Astrocyte (in vitro differentiated cells and primary cell): ENCODE measurements at places on chromosomes 1 and 21.

DNA sequence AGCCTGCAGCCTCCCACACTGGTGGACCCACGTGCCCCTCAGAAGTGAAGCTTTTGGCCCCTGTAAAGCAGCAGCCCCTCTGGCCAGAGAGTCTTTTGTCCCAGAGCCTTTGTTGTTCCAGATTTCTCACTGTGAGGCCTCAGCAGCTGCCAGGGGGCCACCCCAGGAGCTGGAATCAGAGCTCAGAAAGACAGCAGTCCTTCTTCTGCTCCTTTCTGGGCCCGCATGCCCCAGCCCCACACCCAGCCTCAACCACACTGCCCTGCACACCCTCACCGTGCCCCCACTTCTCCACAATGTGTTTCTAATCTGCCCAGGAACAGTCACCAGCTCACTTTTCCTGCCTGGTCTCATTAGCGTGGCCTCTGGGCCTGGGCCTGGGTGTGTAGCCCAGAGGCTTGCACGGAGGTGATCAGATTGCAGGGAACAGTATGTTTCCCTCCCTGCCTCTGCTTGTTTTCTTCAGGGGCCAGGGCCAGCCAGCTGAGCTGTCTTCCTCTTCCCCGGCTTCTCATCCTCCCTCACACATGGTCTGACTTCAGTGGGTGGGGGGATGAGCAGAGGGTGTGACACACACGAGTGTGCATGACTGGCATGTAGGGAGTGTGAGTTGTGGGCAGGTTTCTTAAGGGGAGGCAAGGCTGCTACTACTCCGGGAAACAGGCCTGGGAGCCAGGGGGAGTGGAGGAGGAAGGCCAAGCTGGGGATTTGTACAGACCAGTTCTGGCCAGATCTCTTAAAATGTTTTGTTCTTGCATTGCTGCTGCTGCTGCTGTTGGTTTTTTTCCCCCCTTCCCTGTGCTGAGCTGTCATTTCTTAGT, 82.5 kb upstream of the ZNF648 start:
- peak; percentile 62 for DNase-seq

- peak; percentile 82 for DNase-seq
Measured at GRCh38 chr1:115496904-115497527, 144.8 kb upstream of the VANGL1 start.

DNA sequence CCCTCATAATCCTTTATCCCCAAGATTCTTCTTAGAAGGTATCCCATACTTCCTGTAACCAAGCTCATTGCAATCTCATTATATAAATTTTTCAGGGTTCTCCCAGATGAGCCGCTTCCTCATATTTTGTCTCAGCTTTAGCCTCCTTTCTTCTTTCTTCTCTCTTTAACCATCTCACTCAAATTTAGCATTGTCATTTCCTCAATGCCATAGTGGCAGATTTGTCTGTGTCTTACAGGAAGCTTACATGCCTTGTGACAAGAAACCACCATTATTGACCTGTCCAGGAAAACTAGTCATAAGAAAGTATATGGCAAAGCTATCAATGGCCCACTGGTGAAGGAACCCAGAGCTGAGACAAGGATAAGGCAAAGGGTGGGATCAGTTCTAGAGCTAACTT, 6.0 kb upstream of the FCRL2 start:
- DNase-seq, result no peak

GRCh38 chr21:17391811-17392340, 121.0 kb upstream of the CXADR start:
- DNase-seq, result no peak

DNA sequence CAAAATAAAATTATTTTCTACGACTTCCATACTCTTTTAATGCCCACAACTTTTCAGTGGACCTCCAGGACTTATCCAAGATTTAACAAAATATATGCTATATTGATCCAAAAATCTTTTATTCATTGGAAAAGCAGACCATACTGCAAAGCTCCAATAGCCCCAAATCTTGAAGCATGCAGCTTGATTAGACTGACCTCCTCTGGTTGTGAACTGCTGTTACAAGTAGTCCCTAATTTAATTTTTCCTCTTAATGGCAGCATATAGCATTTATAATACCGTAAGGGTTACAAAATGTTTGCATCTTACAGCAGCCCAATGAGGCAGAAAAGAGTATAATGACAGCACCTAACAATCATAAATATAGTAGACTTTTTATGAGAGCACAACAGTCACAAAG, 49.8 kb downstream of the TPR start:
- no peak for DNase-seq

DNA sequence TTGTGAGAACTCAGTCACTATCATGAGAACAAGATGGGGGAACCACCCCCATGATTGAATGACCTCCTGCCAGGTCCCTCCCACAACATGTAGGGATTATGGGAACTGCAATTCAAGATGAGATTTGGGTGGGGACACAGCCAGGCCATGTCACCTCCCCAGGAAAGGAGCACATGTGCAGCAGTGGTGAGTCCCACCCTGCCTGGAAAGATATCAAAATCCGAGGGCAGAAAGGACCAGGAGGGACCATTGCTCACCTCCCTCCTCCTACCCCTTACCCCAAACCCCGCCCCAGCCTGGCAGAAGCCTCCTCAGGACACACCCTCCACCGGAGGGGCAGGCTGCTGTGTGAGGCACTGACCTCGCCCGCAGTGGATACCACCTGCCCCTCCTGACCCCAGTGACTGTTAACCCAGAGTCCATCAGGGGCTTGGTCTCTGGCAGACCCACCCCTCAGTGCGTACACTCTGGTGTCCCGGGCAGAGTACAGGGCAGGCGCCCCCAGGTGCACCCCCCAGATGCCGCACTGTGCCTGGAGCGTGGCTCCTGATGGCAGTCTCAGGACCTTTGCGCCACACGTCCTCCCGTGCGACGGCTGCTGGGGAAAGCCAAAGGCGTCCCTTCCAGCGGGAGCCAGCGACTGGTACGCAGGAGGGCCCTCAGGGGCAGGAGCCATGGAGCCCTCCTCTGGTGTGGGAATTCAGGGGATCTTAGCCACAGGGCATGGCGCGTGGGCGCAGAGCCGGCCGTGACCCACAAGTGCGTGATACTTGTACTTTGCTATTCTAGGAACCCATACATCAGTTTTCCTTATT, 20.9 kb downstream of the PDXK start:
- DNase-seq, result no peak

GRCh38 chr21:43367296-43367695, 59.6 kb downstream of the SIK1 start:
- DNase-seq, result no peak

GRCh38 chr1:213123536-213123935, 72.5 kb downstream of the RPS6KC1 start:
- DNase-seq, result peak; percentile 77

- no peak for DNase-seq
Measured at GRCh38 chr1:78383923-78384322, 106.9 kb upstream of the PTGFR start.

DNA sequence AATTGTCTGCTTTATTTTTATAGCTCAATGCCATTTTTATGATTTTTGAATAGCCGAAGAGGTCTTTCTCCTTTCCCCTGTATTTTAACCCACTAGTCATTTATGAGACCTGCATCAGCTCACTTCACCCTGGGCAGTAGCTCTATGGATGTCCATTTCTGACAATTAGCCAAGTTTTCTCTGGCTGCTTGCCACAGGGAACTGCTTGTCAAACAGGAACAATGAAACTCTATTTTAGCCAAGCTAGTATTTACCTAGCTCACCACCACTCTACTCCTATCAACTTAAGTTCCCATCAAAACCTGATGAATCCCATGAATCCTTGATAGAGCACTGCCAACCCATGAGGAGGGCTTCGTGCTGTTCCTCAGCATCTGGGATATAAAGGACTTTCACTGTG, 406.7 kb downstream of the RWDD3 start:
- no peak for DNase-seq

DNA sequence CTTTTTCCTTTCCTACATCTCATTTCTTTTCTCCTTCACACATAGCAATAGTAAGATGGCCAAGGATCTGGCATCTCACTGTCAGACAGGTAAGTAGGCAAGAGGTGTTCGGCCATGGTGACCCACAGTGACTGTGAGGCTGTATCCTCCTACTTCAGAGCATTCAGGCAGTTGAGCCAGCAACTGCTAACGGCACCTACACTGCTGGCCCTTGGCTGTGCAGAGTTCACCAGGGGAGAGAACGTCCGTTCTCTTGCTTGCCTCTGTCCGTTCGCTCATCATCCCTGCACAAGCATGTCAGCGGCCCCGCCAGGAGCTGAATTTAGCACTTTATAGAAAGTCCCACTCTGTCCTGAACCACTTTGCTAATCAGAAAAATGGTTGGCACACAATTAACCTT, 113.6 kb downstream of the GREM2 start:
- no peak for DNase-seq

- no peak for DNase-seq
Measured at GRCh38 chr1:24959623-24959975, 29.5 kb upstream of the RUNX3 start.

- DNase-seq, result no peak
Measured at GRCh38 chr1:26259005-26259404, 20.9 kb upstream of the SH3BGRL3 start.

DNA sequence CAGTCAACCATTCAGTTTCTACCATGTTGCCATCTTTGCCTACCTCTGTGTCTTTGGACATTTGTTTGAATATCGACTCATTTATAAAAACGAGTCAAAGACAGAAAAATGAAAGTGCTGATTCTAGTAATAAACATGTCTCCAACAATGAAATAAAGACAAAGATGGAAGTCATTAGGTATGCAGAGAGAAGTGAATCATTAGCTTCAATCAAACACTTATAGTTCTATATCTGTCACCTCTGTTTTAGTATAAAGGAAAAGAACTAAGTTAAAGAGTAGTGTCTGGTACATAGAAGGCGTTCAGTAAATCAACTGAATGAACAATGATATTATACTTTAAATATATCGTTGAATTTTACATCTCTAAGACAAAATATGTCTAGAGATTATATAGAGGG, 1.7 kb upstream of the TSPAN2 start:
- no peak for DNase-seq

DNA sequence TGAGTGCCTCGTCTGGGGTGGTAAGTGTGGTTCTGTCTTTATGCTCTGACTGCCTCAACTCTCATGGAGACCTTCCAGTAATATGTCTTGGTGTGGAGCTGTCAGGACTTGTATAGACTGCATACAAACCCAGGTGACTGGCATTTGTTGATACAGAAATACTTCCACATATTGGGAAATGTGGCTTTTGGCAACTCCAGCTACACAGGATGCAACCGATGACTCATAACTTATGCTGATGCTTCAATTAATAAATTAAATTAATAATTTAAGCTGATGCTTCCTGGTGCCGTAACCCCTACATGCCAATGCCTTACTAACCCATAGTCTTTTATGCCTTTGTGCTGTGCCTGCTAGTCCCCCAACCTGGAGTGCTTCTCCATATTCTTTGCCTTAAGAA, 72.3 kb upstream of the ARTN start:
- DNase-seq, result peak; percentile 61

DNA sequence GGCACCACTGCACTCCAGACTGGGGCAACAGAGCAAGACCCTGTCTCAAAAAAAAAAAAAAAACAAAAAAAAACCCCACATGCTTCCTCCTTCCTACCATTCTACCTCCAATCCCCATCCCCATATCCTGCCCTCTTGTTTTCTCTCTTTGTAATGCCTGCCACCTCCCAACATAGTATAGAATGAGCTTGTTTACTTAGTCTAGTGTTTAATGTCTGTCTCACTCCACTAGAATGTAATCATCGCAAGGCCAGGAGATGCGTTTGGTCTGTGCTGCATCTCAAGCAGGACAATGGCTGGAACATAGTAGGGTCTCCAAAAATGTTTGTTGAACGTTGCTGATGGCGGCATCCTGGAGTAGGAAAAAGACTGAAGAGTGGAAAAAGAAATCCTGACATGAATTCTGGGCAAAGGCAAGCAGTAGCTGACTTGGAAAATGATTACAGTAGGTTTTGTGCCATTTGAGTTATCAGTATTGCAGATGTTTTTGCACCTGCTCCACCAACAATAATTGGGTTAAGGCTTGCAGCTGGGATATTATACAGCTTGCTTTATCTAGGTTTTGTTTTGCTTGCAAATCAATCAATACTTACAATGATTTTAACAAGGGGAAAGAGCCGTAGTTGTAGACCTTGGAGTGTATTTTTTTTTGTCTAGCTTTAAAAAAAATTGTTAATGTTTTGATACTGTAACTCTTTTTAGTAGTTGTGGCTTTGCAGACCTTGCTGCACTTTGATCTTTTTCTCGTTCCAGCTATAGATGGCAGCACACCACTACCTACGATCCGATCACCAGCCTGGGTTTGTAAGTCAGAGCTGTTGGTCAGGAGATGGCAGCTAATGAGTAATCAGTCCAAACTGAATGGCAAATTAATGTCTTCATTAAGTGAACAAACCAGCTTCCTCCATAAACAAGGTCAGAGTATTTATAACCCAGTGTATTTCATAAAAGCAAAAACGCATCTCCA, 62.4 kb downstream of the BACH1 start:
- no peak for DNase-seq

DNA sequence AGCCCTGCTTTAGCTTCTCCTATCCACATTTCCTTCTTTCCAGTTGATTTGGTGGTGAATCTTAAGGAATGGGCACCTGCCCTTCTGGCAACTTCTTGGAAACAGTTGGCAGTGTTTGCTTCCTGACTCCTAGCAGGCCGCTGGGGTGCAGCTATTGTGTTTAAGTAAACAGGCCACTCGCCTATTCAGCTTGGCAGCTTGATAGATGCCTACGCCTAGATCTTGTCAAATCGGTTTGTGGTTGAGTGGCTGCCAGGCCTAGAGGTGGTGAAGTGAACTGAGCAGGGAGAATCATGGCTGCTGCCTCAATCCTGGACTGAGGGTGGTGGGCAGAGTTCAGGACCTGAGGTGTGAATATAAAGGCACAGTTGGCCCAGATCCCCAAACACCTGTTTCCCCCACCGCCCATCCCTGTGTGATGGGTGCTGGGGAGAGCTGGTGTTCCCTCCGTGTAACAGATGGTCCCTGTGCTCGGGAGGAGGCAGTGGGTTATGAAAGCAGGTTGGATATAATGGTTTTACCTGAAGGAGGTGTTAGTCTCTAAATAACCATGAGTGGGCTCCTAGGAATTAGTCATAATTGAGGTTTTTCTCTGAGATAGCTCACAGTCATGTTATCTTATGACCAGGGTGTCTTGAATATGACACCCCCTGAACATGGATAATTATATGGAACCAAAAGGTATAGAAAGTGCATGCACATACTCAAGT, 940 bp upstream of the PLA2G2C start:
- DNase-seq, result no peak

DNA sequence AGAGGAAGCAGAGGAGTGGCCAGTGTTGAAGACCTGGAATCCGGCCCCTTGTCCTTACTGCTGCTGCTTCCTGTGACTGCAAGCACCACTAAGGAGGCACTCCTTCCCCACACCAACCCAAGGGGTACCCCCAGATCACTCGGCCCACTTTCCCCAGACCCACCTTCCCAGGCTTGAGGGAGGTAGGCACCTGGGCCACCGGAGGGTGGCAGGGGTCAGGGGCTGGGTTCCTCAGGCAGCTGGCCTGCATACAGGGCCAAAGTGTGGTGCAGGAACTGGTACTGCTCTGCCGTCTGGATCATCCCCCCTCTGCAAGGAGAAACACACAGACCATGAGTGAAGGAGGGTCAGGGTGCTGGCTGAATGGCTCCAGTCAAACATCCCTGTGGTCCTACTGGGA, 3.9 kb upstream of the ARL8A start:
- no peak for DNase-seq

GRCh38 chr1:10905841-10906655, 106.4 kb upstream of the TARDBP start:
- DNase-seq, result no peak

GRCh38 chr1:230537456-230537855, 104.8 kb upstream of the COG2 start:
- DNase-seq, result no peak

- no peak for DNase-seq
Measured at GRCh38 chr1:32525661-32526444, 13.4 kb upstream of the ZBTB8A start.
